ENCODE measurements at places on chromosomes 1 and 21.

GRCh38 chr1:205430696-205431305 lies 8.9 kb upstream of the LEMD1 start:
- DNase-seq = peak; percentile 76

DNA sequence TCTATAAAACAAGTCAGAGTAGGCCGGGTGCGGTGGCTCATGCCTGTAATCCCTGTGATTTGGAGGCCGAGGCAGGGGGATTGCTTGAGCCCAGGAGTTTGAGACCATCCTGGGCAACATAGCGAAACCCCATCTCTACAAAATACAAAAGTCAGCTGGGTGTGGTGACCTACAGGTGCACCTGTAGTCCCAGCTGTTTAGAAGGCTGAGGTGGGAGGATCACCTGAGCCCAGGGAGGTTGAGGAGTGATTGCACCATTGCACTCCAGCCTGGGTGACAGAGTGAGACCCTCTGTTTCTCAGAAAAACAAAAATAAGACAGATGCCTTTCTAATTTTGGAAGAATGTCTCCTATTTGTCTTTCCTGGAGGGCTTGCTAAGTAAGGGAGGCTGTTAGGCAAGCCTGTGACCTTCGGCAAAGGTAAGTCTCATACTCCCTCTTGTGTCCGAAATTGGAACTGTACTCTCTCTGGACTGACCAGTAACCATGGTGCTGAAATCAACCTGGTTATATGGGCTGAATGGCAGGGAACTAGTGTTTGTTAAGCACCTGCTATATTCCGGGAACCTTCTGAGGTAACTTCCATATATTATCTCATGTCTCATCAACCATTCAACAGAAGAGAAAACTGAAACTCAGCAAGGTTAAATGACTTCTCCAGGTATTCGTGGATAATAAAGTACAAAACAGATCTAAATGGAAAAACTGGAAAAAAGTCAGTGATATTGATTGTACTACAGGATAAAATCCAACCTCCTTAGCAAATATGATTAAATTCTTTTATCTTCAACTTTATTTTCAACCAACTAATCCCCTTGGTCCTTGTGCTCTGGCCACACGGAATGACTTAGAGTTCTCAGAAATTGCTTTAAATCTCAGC lies 11.8 kb upstream of the RAB3B start:
- no peak for DNase-seq

- no peak for DNase-seq
Measured at GRCh38 chr1:3886691-3887090, 13.4 kb downstream of the C1orf174 start.

- no peak for DNase-seq
Measured at GRCh38 chr1:212968368-212968863, 18.1 kb downstream of the VASH2 start.

- DNase-seq = no peak
Measured at GRCh38 chr1:221411283-221411682, 330.6 kb downstream of the DUSP10 start.

DNA sequence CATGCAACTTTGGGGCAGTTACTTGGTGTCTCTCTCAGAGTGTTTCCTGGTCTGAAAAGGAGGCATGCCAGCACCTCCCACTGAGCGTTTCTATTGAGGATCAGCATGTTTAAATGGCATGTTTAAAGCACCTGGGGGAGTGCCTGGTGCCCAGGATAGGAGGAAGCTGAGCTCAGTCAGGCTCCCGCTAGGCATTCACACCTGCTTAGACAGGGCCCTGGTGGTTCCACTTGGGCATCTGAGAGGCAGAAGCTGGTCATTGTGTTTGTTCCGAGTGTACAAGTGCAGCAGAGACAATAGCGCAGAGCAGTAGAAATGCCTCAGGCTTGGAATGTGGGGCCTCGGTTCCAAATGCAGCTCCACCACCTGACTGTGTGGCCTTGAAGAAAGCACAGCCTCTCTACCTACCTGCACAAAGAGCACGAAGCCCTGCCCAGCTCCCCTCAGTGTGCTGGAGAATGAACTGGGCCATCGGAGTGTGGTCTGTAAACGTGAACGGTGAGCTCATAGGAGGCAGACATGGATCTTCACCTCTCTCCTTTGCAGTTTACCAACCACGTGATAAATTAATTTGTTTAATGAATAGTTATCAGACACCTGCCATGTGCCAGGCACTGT lies 20.3 kb upstream of the TMEM222 start:
- DNase-seq = no peak

GRCh38 chr1:14571810-14572767 lies 26.4 kb upstream of the KAZN start:
- no peak for DNase-seq

DNA sequence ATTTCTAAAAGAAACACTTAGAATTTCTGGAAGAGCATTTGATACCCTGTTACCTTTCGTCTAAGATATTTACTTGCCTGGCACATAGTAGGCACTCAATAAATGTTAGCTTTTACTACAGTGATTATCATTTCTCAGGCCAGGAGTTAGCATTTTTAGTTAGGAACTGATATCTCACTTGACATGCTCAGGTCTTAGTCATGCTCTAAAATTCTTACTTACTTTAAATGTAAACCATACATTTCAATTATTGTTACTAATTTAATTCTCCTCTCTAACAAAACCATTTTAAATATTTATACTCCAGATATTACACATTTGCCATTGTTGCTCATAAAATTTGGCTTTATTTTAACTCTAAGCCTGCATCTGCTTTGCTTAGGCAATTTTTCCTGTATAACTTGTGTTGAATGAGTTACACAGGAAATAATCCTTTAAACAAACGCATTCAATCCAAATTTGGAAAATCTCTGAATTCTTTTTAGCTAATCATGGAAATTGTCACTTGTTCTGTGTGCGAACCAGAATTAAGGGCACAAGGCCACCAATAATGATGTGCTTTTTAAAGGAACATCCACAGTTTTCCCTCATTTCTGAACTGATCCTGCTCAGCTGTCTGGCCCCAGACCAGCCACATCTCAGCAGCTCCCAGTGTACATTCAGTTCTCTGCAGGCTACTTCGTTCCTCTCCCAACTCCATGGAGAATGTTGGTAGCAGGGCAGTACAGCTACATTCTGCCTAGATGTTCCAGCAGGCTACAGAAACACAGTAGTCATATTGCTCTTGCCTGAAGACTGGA lies 15.6 kb downstream of the NIBAN1 start:
- DNase-seq = no peak

DNA sequence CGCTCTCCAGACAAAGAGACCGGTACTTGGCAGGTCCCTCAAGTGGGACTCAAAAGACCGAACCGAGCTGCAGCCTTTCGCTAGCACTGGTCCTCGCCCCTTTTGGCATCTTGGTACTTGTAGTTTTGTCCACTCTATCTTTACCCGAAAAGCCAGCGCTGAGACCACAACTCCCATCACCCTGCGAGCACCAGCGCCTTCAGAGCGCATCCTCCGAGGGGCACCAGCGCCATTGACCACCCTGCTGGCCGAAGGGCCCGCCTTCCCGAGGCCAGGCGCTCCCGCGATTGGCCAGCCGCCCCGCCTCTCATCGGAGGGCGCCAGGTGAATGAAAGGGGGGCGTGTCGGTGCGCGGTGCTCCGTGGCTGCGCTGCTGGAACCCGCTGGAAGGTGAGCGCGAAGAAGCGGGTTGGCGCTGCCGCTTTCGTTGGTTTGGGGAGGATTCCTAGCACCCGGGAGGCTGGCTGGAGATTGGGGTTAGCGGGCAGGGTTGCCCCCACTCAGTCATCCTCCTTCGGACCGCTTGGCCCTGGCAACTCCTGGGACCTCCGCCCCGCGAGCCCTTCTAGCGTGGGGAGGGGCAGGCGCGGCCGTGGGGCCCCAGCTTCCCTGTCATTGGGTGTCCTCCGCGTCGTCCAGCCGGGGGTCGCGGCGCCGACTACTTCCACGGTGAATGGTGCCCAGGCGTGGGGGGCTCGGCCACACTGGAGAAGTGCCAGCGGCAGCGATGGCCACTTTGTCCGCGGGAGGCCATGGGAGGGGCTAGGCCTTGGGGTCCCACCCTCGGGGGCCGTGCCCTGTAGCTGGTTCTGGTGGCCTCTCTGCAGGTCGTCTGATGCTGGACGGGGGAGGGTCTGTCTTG lies at the start of gene ZBTB8B:
Gene ZBTB8B (plus strand): TSS at position 357 of the 862 bp plus-strand sequence. CDS start 5,553 bp downstream, outside the sequence.
- DNase-seq = peak; percentile 71

DNA sequence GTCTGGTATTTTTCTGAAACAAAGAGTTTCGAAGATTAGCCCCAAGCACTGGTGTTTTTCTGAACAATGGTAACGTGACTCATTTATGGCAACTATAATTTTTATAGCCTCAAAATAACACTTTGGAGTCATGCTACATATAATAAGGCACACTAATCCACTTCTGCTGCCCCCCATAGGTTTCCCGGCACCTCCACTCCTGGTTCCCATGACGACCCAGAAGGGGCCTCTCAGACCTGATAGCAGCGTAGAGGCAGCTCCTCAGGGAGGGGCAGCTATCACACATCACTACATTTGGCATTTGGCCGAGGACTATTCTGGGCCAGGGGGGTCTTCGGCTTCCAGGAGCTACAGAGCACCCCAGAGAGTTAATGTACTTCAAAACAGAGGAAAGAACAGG lies 23.3 kb downstream of the CAPN8 start:
- no peak for DNase-seq

- DNase-seq = no peak
Measured at GRCh38 chr1:231463541-231463940, 41.5 kb upstream of the EGLN1 start.

- no peak for DNase-seq
Measured at GRCh38 chr1:227399152-227399730, 80.9 kb upstream of the CDC42BPA start.

DNA sequence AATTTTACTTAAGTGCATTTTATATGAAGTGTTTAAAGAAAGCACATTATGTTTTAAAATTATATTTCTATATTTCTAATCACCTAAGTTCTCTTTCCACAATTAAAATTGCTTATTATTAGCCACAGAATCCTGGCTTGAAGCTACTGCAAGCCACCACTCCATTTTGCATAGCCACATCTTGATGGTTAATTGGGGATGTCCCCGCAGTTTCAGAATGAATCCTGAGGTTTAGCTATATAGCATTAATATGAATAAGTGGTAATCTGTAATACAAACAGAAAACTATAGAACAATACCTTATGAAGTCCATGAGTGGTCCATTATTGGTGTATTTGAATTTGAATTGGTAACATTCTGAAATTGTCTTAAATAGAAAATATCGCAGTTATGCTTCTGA lies 11.6 kb upstream of the GOLPH3L start:
- no peak for DNase-seq

GRCh38 chr1:116826818-116827606 lies 72.8 kb downstream of the CD2 start:
- DNase-seq = peak; percentile 71

GRCh38 chr1:247330548-247331171 lies 1.0 kb downstream of the ZNF496 start:
- DNase-seq = no peak

Measured in activated T-cell treated with anti-CD3 and anti-CD28 coated beads, Interleukin-2, amount 50 U/mL, for 24 hours (primary cell).